ENCODE measurements at places on chromosomes 7 and 10. TPM values are rescaled to one million over a fixed set of nuclear protein-coding genes. Genes with fewer than 3 reads are reported as not detected.

- no peak for DNase-seq
Measured at GRCh38 chr10:117780411-117780810, 237.9 kb downstream of the EMX2 start.

DNA sequence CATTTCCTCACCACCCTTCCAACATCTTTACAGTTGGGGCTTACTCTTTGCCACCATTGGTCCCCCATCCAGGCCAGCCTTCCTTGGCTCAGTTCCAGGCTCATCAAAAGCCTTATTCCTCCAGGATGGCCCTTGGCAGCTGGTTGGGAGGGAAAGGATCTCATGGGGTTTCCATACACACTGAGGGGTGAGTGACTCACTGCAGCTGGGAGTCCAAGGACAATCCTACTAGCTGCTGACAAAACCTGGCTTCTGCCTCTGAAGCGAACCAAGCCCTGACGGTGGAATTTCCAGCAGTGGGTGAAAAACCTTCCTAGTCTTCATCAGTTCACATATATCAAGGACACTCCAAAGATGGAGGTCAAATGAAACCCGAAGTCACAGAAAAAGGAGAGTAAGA lies 22.9 kb downstream of the CRHR2 start:
- DNase-seq = peak; percentile 14

DNA sequence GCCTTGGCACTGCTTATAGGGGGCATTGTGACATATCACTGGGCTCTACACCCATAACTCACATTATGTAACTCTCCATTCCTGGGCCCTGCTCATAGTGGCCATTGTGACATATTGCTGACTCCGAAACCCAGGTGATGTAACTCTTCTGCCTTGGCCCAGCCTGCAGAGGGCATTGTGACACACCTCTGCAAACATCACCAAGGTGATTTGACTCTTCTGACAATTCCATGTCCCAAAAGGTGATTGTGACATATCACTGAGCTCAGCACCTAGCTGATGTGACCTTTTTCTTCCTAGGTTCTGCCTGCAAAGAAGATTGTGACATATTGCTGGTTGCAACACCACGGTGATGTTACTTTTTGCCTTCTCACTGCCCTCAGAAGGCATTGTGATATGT lies 36.5 kb upstream of the ZNF680 start:
- no peak for DNase-seq

DNA sequence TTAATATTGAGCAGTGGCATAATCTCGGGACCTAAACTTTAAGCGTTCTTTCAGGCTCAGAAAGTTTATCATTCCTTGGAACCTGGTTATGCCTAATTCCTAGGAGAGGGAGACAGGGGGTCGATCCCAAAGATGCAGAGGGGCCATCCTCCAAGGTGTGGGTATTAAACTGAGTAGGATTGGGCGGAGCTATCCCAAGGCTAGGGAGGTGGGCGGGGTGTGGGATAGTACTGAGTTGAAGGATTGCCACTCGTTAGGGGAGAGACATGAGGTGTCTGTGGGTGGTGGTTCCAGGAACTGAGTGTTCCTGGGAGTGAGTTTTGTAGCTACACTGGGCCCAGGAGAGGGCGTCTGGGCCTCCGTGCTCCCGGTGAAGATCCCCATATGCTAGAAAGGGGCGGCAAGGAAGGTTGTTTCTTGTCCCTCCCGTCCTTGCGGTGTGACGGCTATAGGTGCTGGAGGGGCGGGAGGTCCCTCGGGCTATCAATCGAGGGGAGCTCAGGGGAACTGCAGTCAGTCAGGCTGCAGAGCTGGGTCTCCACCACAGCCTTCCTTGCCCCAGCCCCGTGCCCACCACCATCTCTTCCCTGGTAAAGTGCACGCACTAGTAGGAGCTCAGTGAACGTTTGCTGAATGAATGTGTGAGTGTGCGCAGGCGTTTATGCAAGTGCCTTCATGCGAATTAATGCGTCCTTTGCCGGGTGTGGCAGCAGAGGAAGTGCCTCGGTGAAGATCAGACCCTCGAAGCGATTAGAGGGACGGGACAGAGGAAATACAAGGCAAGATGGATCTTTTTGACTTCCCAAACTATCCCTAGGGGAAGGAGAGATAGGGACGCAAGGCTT lies 3.0 kb upstream of the HMX2 start:
- no peak for DNase-seq

- DNase-seq = no peak
Measured at GRCh38 chr7:91988213-91988612, 47.6 kb downstream of the AKAP9 start.

GRCh38 chr10:21479570-21480315 lies 45.7 kb downstream of the SKIDA1 start:
- no peak for DNase-seq

GRCh38 chr7:13829231-13829630 lies 160.2 kb downstream of the ETV1 start:
- DNase-seq = no peak

- peak; percentile 35 for DNase-seq
Measured at GRCh38 chr10:22550732-22551131, 163.6 kb downstream of the PIP4K2A start.

DNA sequence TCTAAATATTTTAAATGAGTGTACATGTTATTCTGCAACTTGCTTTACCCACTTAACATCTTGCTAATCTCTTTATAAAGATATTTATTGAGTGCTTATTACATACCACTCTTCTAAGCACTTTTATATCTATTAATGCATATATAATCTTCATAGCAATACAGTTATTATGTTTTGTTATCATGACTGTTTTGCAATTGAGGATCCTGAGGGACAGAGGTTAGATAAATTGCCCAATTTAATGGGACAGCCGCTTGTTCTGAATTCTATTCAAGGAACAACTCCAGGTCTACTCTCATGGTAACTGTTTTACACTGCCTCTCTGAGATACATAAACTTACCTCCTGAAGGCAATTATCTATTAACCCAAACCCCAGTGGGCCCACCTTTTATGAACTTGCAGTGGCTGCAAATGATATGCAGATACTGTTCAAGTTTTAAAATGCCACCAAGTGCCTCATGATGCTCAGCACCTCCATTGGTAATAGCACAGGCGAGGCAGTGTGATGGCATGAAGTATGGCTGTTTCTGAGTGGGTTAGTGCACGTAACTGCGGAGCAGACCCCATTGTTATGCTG lies 60.5 kb downstream of the PON1 start:
- no peak for DNase-seq

GRCh38 chr10:60266513-60266912 lies 123.2 kb downstream of the ANK3 start:
- no peak for DNase-seq

- DNase-seq = no peak
Measured at GRCh38 chr10:79582096-79582495, 21.9 kb upstream of the SFTPA2 start.

DNA sequence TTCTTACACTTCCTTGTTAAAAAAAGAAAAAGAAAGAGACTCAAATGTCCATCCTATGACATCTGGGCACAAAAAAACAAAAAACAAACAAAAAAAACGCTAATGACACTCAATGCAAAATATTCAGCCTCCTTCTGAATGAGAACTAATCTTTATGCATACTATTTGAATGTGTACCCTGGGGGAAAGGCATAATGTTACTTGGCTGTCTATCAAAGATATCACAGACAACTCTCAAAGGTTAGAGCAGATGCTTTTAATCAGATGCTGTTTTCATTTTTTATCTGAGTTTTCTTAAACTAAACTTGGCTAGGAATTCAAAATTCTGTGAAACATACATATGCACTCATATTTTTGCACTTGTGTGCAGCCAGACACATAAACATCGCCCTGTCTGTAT lies 745.8 kb downstream of the CNTNAP2 start:
- no peak for DNase-seq

GRCh38 chr10:44510379-44511115 lies 125.7 kb upstream of the CXCL12 start:
- peak; percentile 83 for DNase-seq

DNA sequence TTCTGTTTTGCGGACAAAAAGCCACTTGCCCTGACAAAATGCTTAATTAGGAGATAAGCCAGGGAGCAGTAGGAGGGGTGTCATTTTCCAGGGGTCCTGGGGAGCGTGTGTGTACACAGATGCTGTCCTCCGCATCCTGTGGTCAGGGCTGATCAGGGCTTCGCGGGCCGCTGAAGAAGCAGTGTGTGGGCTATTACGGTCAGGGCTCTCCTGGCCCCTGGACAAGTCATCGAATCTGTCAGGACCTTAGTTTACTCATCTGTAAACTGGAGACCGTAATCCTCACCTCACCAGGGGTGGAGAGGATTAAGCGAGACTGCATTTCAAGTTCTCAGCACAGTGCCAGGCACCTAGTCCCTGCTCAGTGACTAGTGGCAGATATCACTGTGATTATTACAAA lies 26.0 kb upstream of the MXI1 start:
- DNase-seq = no peak

DNA sequence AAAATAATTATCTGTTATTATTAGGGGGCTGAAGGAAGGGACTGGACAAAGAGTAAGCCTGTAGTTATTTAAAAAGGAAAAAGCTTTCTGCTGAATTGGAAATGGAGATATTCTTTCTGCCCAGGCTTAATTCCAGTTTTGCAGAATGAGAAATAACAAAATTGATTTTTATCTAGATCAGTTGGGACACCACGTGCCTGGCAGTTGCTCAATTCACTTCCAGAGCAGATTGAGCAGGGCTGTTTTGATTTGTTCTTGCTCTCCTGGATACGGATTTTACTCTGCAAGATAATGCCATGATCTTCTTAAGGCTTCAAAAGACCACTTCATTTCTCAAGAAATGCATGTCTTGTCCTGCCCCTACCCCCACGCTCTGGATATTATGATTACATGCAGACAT lies 524.3 kb downstream of the TCERG1L start:
- no peak for DNase-seq

DNA sequence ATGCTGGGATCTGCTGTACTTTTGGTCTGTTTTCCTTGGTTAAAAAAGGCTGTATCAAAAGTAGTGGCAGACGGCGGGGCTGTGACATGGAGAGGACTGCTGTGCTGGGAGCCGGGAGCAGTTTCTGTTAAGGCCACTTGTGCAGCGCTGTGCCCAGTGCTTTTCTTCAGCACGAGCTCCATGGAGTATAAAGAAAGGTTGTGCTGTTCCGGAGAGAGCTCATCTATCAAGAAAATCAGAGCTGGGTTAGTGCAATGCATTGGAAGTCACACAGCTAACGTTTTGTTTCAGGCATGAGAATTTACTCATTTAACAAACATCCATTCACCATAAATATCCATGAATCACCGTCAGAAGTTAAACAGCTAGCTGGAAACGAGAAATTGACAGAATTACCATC lies 62.0 kb downstream of the KIAA1549 start:
- no peak for DNase-seq

- DNase-seq = no peak
Measured at GRCh38 chr10:13712476-13712836, 125.7 kb downstream of the PRPF18 start.

- DNase-seq = peak; percentile 73
Measured at GRCh38 chr10:43965033-43965917, 316.6 kb upstream of the ZNF32 start.

DNA sequence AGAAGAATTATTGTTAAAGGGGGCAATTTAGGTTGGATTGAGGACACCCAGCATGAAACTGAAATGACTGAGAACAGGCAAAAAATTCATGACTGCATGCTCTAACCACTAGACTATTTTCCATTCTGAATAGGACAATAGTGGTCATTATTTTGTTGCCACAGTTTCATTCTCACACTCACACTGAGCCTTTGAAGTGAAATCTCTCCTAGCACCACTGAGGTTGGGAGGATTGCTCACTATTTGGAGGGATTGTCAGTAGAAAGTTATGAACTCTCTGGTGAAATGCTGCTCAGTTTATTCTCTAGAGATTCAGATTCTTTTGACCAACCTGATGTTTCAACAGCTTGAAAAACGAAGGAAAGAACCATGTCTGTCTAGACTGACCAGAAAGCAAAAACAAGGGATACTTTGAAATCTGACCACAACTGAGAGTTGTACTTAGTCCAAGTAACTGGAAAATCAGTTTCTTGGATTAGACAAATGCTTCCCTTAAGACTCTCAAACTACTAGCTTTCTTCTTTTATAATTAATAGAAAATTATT lies 191.2 kb downstream of the DYNC1I1 start:
- no peak for DNase-seq

GRCh38 chr7:91946549-91946948 lies 5.9 kb downstream of the AKAP9 start:
- DNase-seq = no peak

MACC1 gene
- total RNA-seq = not detected

CPN1 gene
- not detected for total RNA-seq

SUGCT gene
- total RNA-seq = 3.3 TPM

GNA12 gene
- 22.4 TPM for total RNA-seq

OR2A42 gene
- not detected for total RNA-seq

SLC26A3 gene
- total RNA-seq = not detected

PTF1A gene
- total RNA-seq = not detected

PNLIPRP2 gene
- not detected for total RNA-seq

NUTM2D gene
- 0.36 TPM for total RNA-seq

ITIH5 gene
- total RNA-seq = 0.09 TPM

NPC1L1 gene
- total RNA-seq = not detected

LRRC4 gene
- total RNA-seq = 0.50 TPM

TMEM213 gene
- total RNA-seq = not detected

All from A172 (cell line).